ENCODE measurements at places on chromosomes 4 and X.

DNA sequence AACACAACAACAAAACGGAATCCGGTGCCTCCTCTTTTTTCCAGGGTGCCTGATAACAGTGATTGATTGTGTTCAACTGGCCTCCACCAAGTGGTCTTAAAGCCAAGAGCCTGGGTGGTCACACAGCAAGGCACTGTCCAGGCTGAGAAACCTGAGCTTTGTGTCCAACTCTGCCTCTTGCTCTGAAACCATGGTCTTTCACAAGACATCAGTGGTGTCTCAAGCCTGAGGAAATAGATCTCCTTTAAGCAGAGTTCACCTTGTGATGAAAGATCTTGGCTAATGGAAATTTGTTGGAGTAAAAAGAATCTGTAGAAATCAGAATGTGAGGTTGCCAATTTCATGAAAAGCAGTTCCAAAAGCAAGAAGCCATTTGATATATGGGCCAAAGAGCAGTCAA is 47.3 kb upstream of the ACSL1 start:
- DNase-seq = no peak

DNA sequence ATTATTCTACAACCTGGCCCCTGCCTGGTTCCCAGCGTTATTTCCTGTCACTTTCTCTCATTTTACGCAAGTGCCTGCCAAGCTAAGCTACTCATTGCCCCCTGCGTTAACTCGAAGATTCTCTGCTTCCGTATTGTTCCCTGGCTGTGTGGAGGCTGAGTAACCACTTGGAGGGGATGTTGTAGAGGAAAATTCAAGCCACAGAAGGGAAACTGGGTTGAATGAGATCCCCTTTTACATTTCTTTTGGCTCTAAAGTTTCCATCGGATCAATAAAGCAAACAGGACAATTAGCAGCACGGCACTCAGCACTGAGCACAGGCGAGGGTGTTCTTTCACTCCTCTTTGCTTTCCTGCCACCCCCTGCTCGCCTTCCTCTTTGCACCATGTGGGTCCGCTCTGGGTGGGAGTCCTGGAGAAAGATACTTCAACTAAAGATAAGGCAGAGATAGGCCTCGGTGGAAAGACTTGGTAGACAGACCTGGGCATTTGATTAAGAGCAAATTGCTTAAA is 4.2 kb upstream of the TMSB4X start:
- DNase-seq = no peak

DNA sequence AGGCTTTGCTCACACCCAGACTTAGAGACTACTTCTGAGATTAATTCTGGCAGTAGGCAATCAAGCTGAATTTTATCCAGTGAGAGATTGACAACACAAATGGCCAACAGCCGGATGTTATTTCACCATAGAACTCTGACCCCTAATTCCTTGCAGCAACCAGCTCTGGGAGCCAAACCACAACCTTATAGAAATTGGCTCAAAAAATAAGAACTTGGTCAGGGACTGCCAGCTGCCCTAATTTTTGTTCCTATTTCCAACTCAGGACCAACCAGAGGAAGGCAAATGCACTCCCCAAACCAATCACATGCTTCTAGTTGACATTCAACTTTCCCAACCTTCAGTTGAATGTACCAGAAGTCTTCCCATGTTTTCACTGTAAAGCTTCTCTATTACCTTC is 269.7 kb downstream of the HS3ST1 start:
- DNase-seq = no peak

GRCh38 chr4:1809754-1810502 is 16.8 kb downstream of the FGFR3 start:
- peak; percentile 8 for DNase-seq

- no peak for DNase-seq
These were observed 116.6 kb upstream of the FAT1 start for GRCh38 chr4:186840222-186840701.

- DNase-seq = no peak
These were observed 126.9 kb downstream of the ELOVL6 start for GRCh38 chr4:110071466-110071865.

DNA sequence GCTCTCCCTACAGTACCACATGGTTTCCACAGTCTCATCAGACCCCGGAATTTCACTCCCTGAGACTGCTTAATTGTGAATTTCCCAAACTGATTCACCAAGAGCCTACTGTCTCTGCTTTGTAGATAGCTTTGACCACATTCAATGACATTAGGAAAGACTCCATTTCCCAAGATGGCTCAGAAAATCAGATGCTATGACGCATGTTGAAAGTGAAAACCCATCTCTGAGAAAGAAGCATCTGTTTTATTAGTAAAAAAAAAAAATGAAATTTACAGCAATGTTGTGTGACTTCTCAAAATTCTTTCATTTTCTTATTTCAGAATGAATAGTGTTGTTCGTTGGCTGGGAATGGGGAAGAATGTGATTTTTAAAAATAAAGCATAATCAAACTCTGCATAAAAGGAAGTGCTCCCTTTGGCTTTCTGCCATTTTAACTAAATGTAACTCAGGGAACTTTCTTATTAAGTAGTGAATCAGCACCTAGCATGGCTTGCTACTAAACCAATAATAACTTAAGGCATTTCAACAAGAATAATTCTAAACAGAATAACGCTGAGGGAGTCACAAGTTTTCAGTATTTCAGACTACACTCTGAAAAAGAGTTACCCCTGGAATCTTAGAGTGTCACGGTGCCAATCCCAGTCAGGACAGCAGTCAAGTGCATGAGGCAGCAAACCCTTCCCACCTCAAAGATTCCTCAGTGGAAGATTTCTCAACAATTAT is 97.4 kb upstream of the MYOZ2 start:
- DNase-seq = no peak

DNA sequence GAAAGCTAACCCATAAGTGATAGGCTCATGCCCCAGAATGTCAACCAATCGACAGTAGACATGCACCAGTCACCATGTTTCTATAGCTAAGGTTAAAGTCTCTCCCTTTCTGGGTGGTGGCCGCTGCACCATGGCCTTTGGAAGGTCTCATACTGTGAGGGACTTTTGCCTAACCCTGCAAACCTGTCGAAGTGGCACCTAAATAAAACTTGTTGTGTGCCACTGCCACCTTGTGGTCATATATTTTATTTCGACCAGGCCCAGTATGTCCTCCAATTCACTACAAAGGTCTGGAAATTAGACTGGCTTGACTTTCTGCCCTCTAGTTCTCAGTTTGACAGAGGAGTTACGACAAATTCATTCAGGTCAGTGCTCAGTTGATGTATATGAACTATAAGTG is 163.1 kb downstream of the SMARCA1 start:
- DNase-seq = no peak

DNA sequence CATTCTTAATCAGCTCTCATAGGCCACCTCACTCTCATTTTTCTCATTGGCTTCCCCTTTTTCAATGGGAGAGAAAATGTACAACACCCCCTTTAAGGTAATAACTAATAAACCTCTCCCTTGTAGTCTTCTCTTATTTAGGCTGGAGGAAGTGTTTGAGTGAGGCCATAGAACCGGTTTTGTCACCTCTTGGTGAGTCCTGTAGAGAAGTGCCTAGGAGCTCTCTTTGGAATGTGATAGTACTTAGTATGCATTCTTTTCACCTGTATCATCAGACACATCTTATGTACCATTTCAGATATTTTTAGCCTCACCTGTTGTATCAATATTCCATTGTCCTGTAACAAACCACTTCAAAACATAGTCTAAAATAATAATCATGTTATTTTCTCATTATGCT is 3.5 kb upstream of the TAB3 start:
- DNase-seq = no peak

DNA sequence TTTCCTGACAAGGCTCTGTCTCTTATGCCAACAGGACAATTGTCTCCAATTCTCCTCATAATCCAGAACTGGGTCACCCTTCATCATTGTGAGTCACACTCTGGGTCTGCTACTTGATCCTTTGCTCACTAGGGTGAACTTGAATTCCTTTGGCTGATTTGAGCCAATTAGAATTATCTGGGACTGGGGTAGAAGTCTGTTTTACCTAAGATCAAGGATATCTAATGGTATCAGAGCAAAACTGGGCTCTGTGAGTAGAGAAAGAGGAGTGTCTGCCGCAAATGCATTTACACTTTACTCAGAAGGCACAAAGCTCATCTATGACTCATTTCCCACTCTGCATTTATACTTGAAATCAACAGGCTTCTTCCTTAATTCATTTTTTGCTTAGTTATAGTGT is 72.6 kb downstream of the PITX2 start:
- DNase-seq = peak; percentile 16

- DNase-seq = no peak
These were observed 49.6 kb downstream of the SMAD1 start for GRCh38 chr4:145531223-145531622.

DNA sequence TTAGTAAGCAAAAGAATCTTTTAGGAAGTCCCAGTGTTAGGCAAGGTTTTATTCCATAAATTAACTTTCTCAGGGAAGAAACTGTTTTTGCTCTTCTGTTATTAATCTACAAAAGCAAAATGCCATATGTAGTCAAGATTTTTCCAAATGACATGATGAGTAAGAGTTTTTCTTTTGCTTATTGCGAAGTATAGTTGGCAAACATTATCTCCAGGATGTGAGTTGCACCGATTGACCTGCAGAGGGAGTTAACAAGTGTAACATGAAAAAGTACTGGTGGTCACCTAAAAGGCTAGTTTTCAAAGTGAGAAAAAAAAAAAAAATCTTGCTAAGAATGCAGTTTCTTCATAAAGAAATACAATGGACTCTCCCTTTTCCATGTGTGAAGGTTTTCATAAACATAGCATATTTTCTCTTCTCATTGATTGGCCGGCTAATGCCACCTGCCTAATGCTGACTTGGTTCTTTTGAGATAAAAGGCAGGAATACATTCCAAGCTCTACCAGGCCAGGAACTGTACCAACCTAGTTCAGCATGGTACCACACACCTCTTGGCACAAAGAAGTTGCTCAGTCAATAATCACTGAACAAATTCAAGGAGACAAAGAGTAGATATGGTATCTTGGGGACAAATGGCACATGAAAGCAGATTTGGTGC is 100.2 kb downstream of the LNX1 start:
- DNase-seq = peak; percentile 60

All from NCI-H226 (cell line).